RCC 7860 (cell line): ENCODE measurements at places on chromosomes 2 and 18.

DNA sequence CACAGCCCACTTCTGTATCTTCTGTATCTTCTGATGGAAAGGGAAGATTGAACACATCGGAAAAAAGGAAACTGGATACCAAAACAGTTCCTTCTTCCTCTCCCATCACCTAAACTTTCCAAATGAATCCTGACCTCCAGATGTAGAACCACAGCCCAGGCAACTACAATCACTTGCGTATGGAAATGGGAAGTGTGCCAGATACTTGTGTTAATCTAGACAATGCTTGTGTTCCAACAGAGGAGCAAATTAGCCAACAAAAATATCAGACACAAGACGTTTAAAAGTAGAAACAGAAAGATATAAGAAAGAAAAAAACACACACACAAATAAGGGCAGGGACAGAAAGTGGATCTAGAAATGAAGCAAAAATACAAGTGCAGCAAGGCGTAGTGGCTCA lies 31.4 kb upstream of the DUSP2 start:
- no peak for DNase-seq

- peak; percentile 93 for DNase-seq
Measured at GRCh38 chr18:11500153-11501122, 109.0 kb upstream of the SLC35G4 start.

DNA sequence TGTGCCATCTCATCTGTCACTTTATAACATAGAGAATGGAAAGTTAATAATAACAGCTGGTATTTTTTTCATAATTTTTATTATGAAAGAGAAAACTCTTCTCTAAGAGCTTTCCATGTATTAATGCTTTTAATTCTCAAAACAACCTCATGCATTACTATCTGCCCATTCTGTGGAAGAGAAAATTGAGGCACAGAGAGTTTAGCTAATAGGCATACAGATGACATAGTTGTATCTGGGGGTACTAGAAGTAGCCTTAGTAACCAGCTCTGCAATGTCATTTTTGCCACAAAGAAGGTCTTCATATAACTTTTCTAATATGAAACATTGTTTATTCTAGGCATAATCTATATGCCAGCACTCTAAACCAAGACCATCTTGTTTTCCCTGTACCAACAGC lies 36.3 kb upstream of the COBLL1 start:
- no peak for DNase-seq

GRCh38 chr2:78147466-78147865 lies 625.3 kb upstream of the LRRTM4 start:
- no peak for DNase-seq

GRCh38 chr2:42545023-42545721 lies 23.3 kb upstream of the MTA3 start:
- DNase-seq = no peak
